A549 treated with GW870086 at 1 μM for 4 hours (cell line): ENCODE measurements at places on chromosomes 5 and 9. TPM values are rescaled to one million over a fixed set of nuclear protein-coding genes. Genes with fewer than 3 reads are reported as not detected.

The CDH9 gene
- not detected in 5 replicates for total RNA-seq

The C5orf52 gene
- total RNA-seq = not detected in 5 replicates

The SMIM32 gene
- not detected in 5 replicates for total RNA-seq

The FBXO4 gene
- 5.8 to 9.0 TPM (median 7.5 TPM) in 5 replicates for total RNA-seq

The TRIM52 gene
- total RNA-seq = 4.0 to 6.8 TPM (median 6.0 TPM) in 5 replicates

The ARL14EPL gene
- 0.14 to 0.60 TPM (median 0.26 TPM) in 5 replicates for total RNA-seq

The OXCT1 gene
- 1.8 to 4.0 TPM (median 2.6 TPM) in 5 replicates for total RNA-seq

The PCDH1 gene
- 2.9 to 6.0 TPM (median 5.7 TPM) in 5 replicates for total RNA-seq

The ANGPTL2 gene
- total RNA-seq = not detected in 5 replicates

The GLRA1 gene
- not detected in 5 replicates for total RNA-seq

The FBXW5 gene
- 70.1 to 101 TPM (median 99.1 TPM) in 5 replicates for total RNA-seq

The CMYA5 gene
- 0.08 to 0.28 TPM (median 0.14 TPM) in 4 of 5 replicates, not detected in the other for total RNA-seq

The IL3 gene
- not detected in 5 replicates for total RNA-seq

The DBH gene
- not detected in 5 replicates for total RNA-seq
